ENCODE measurements at places on chromosomes 6 and 20.

DNA sequence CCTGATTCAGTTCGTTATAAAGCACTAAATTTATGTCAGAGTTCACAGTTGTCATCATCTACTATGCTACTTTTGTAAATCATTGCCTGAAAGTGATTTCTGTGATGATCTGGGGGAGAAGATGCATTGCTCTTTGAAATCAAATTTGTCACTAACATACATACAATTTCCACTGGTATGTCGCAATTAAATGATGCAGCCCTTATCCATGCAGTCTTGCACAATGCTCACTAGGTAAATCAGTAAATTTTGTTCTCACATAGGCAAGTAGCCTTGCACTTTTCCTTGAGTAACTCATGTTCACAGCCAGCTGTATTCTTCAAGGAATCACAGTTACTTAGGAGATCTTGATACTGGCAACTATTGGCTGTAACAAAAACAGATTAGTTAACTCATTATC is 20.8 kb downstream of the CRISP2 start:
- DNase-seq, result no peak

DNA sequence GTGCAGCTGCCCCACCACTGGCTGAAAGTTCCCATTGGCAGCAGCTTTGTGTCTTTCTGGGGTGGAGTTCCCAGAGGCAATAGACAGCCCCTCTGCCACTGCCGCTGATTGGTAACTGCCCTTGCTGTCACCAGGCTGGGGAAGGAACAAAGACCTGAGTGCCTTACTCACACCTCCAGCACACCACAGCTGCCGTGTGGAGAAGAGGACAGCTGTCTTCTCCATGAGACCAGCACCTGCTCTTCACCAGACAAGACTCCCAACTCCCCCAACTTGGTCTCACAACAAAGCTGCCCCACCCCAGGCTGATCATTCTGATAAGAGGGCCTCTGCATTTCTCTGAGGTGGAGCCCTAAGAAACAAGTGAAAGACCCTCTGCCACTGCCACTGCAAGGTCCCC is 39.7 kb upstream of the PTCHD4 start:
- no peak for DNase-seq

DNA sequence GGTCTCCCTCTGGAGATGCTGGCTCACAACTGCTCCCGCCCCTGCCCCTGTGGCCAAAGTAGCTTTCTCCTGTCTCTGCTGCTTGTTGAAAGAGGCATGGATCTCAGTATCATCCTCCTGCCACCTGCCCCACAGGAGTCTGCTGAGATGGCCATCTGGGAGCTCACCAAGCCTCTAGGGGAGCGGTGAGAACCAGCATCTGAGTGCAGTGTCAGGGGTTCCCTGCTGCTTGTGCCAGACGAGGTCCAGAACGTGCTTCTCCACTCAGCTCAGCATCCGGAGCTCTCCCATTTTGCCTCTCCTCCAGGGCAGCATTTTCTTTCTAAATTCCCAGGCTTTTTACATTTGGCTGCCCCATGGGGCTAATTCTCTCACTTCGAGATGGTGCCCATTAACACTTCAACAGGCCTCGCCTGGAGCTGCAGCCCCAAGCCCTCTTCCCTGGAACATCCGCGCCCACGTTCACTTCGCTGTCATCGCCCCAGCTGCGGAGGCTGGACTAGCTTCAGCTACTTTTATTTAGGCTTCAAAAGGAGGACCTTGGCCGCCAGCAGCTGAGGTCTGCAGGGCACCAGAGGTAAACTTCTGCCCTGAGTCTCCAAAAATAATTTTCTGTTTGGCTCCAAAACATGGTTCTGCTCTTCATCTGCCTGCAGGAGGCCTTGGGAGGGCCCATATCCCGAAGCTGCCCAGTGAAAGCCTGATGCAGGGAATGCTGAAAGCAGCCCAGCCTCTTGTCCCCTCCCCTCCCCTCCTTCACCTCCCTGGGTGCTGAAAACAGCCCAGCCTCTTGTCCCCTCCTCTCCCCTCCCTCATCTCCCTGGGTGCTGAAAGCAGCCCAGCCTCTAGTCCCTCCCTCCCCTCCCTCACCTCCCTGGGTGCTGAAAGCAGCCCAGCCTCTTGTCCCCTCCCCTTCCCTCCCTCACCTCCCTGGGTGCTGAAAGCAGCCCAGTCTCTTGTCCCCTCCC is 25.2 kb upstream of the MLN start:
- DNase-seq, result no peak

- DNase-seq, result no peak
Observed at GRCh38 chr6:34021554-34022190, 124.2 kb downstream of the GRM4 start.

- no peak for DNase-seq
Observed at GRCh38 chr6:40946738-40947301, 92.2 kb downstream of the UNC5CL start.

DNA sequence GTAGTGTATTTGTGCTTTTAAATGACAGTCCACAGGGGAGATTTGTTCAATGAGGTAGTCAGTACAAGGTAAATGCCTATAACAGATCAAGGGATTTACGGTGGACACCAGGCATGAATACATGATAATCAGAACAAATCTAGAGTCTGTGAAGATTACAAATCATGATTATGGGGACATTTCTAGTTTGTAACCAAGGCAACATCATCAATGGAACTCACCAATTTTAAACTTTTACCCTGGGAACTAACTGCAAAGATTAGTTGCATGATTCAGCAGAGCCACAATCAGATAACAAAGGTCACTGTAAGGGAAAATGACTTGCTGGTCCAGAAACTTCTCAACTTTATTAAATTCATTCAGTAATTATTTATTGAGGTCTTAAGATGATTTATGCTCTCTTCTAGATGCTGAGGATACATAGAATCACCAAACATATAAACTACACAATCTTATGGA is at the start of gene CRISP1:
Gene CRISP1 (minus strand): TSS at position 51 of the 459 bp plus-strand sequence. CDS start 9,135 bp downstream, outside the sequence.
- no peak for DNase-seq

DNA sequence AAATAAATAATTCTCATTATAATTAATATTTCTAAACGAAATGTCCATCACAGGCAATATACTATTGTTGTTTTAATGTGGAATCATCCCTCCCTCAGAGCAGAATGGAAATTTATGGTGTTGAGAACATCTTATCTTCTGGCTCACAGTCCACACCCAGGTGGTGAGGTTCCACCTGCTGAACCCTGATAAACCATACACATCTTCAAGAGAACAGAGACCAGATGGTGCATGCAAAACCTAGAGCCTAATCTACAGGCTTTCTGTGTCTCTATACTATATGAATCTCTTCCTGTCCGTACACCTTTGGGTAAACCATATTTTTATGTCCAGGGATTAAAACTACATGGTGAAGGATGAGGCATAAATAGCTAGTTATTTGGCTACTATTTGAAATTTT is 52.3 kb upstream of the UFL1 start:
- DNase-seq, result no peak

DNA sequence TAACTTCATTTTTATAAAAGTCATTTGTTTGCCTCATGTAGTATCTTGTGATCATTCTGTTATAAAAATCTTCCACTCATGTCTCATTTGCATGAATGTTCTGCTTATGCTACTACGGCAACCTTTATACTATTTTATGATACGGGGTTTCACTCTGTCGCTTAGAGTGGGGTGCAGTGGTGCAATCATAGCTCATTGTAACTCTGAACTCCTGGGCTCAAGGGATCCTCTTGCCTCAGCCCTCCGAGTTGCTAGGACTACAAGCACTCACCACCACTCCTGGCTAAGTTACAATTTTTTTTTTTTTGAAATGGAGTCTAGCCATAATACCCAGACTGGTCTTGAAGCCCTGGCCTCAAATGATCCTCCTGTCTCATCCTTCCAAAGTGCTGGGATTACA is 154.4 kb upstream of the PREP start:
- no peak for DNase-seq

- DNase-seq, result no peak
Observed at GRCh38 chr6:149483849-149484655, 762 bp downstream of the ZC3H12D start.

DNA sequence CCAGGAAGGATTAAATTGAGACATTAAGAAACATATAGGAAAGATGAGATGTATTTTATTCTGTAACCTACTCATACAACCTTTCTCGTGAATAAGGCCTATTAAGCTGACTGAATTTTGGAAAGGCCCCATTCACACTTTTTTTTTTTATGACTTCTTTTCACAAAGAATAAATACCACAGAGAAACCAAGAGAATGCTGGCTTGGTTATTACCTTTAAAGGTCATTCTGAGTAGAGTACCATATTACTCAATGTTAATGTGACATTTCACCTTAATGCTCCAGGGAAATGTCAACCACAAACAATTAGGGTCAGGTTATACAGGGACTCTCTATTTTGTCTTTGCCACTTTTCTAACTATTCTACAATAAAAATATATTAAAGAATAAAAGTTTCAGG is 204.9 kb upstream of the PTCHD4 start:
- DNase-seq, result no peak

- no peak for DNase-seq
Observed at GRCh38 chr6:40550202-40551101, 36.7 kb downstream of the LRFN2 start.

GRCh38 chr6:166928644-166929541 is 27.5 kb downstream of the RNASET2 start:
- DNase-seq, result no peak

DNA sequence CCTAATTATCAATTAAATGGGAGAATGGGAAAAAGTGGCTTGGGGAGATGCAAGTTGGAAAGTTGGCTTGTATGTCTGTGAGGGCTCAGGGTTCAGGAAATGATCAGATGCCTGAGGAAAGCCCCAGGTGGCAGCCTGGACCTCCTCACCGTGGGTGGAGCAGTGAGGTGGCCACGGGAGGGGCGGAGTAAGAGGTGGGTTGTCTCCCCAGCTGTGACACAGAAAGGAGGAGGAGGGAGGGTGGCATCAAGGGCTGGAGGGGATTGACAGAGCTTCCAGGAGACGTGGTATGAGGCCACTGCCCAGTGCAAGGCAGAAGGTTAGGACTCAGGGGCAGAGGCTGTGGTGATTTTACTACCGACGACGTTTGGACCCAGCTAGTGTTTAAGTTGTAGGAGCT is 672.2 kb downstream of the PRKN start:
- DNase-seq, result no peak

GRCh38 chr6:3061501-3061941 is 6.8 kb upstream of the RIPK1 start:
- no peak for DNase-seq

GRCh38 chr6:24990944-24991809 is 55.4 kb upstream of the RIPOR2 start:
- DNase-seq, result no peak

GRCh38 chr6:99668036-99668705 is 61.5 kb downstream of the PRDM13 start:
- no peak for DNase-seq

- DNase-seq, result no peak
Observed at GRCh38 chr20:56487216-56487615, 18.8 kb downstream of the RTF2 start.

- no peak for DNase-seq
Observed at GRCh38 chr6:68247782-68248181, 387.3 kb upstream of the ADGRB3 start.

DNA sequence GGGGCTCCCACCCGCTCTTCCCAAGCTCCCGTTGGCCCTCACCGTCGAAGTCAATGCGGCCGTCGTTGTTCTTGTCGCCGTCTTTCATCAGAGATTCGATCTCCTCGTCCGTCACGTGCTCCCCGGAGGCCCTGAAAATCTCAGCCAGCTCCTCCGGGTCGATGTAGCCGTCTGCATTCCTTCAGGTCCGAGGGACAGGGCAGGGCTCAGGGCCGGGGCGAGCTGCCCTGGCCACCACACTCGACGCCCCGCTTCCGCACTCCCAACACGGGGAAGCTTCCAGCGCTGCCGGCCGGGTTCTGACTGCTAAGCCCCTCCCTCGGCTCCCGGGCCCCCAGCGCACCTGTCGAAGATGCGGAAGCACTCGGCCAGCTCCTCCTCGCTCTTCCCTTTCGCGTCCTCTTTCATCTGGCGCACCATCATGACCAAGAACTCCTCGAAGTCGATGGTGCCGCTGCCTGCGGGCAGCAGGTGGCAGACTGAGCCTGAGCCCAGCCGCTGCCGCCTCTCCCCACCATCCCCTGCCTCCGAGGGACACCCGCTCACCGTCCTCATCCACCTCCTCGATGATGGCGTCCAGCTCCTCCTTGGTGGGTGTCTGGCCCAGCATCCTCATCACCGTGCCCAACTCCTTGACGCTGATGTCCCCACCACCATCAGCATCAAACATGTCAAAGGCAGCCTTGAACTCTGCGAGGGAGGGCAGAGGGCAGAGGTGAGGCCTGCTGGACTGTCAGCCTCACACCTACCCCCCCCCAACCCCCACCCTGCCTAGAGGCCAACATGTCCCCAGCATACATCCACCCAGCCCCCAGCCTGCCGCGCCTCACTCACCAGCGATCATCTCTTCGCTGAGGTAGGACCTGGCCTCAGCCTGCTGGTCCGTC is 2.9 kb downstream of the TNNC2 start:
- DNase-seq, result no peak

- no peak for DNase-seq
Observed at GRCh38 chr6:68139130-68139529, 496.0 kb upstream of the ADGRB3 start.

GRCh38 chr6:137926985-137927384 is 59.9 kb downstream of the TNFAIP3 start:
- DNase-seq, result no peak

DNA sequence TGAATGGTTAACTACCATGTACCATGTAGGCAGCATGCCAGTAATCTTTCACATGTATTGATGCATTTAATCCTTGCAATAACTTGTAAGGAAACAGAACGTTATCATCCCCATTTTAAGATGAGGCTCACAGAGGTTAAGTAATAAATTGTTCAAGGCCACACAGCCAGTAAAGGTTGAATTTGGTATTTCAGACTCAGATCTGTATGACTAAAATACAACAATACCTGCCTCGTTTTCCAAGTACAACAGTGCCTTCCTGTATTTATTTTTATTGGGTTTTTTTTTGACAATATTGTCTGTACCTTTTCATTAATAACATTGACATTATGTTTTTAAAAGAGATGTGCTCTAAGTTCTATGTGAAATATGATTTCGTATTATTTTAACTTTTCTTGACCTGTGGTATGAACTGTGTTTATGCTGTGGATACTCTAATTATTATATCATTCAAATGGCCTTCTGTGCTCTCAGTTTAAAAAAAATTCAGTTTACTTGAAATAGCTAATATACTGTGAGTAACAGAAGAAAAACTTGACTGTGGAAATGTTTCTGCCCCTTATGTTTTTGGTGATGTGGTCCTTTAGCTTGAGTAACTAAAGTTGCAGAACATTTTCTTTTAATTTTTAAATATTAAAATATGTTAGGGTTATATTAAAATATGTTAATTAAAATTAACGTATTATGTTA is 39.7 kb downstream of the XRN2 start:
- no peak for DNase-seq

DNA sequence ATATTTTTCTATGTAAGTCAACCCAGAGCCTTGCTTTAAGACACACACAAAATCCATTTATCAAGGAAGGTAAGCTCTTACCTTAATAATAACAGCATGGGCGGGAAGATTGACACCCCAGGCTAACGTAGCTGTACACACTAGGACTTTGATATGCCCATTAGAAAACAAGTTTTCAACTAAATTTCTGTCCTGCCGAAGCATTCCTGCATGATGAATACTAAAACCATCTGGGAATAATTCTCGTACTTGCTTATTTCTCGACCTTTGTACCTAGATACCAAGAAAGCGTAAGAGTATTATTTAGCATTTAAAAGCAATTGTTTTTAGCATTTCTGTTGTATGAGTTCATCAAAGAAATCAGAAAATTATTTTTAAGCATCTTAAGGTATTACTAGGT is 197.5 kb upstream of the SIM1 start:
- no peak for DNase-seq

GRCh38 chr20:15854911-15855310 is 718.3 kb downstream of the KIF16B start:
- DNase-seq, result no peak
